NCI-H774 (cell line): ENCODE measurements at places on chromosomes 3 and 15.

GRCh38 chr3:186613637-186614265 lies 891 bp downstream of the AHSG start:
- no peak for DNase-seq

DNA sequence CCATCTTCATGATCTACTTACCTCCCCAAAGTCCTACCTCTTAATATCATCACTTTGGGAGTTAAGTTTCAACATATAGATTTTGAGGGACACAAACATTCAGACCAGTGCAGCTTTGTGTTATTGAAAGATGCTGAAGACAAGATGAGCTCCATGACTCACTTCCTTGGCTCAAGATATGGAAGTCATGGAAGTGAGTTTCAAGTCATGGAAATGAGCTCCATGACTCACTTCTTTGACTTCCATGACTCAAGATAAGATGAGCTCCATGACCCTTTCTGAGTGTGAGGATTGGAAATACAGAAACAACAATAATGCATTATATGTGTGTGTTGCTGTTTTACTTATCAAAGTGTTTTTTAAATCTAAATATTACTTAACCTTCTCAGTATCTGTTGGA lies 170.2 kb upstream of the TPRG1 start:
- DNase-seq, result no peak

GRCh38 chr15:66928101-66928500 lies 137.3 kb upstream of the SMAD3 start:
- no peak for DNase-seq

GRCh38 chr3:147462856-147463255 lies 53.7 kb downstream of the ZIC1 start:
- DNase-seq, result no peak

DNA sequence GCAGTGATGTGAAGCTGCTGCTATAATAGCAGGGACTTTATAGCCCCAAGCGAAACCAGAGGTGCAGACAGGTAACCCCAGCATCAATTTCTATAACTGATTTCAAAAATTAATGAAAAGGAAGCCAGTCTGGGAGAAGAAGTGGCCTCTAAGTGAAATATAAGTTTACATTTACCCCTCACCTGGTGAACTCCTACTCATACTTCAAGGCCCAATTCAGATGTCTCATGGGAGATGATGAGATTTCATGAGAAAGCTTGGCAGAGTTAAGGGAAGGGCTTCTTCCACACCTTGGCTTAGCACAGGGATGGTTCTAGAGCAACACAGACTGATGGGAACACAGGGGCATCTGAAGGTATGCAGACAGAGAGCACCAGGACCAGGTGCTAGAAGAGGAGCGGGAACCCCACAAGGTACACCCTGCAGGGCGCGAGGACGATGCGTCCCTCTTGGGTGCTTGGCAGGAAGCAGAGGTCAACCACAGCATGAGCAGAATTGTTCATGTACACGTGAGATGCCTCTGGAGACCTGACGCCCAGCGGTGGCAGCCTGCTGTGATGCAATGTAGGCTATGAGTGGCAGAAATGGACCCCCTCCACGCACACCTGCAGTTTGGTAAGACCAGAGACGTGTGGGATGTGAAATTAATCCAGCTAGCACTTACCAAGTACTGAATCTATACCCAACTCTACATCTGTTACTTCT lies 102.9 kb downstream of the SRGAP3 start:
- DNase-seq, result no peak

GRCh38 chr3:127678611-127679533 lies 6.1 kb downstream of the ABTB1 start:
- no peak for DNase-seq

GRCh38 chr15:63226966-63227401 lies 37.6 kb downstream of the RAB8B start:
- no peak for DNase-seq

- DNase-seq, result no peak
Measured at GRCh38 chr3:118970819-118971218, 63.8 kb downstream of the IGSF11 start.

GRCh38 chr3:23114432-23114831 lies 88.7 kb upstream of the UBE2E2 start:
- DNase-seq, result no peak

GRCh38 chr3:5006755-5007202 lies 27.5 kb downstream of the BHLHE40 start:
- DNase-seq, result no peak

- DNase-seq, result peak; percentile 46
Measured at GRCh38 chr3:117997201-117998049, 1037.2 kb downstream of the IGSF11 start.

- no peak for DNase-seq
Measured at GRCh38 chr3:125594125-125594524, 1.2 kb downstream of the OSBPL11 start.

GRCh38 chr3:53818221-53819162 lies 27.7 kb downstream of the CHDH start:
- DNase-seq, result no peak

GRCh38 chr3:53346922-53347260 lies 452 bp downstream of the DCP1A start:
- no peak for DNase-seq

- no peak for DNase-seq
Measured at GRCh38 chr3:52126500-52126899, 27.7 kb downstream of the POC1A start.

DNA sequence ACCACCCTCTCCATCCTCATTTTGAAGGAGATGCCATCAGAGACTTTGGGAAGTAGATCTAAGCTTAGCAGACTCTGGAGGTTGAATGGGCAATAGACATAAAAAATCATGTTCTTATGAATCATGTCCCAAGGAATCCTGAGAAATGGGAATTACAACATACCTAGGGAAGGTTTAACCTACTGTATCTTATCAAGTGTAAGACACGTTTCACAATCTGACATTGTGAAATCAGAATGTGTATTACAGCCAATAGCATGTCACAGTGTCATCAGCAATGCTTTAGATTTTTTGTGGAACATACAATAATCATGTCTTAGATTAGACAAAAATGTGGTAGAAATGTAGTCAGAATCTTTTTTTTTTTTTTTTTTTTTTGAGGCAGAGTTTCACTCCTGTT lies 332.4 kb upstream of the TLE3 start:
- DNase-seq, result no peak

GRCh38 chr15:53126144-53126543 lies 336.0 kb upstream of the ONECUT1 start:
- no peak for DNase-seq

DNA sequence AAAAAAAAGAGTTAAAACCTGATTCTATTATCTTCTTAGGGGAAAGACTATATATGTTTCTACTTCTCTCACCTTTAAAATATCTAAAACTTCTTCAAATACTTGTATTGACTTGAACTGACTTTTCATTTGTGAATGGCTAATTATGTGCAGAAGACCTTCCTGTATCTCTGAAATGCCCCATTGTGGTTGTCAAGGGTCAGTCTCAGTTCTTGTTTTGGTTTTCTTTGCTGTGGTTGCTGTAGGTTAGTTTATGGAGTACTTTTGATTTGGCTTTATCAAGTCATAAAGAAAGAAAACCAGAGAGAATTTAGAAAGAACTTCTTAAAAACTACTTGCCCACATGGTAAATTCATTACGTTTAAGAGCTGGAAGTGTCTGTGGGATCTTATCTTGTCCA lies 345.3 kb upstream of the POU1F1 start:
- no peak for DNase-seq

GRCh38 chr3:131636266-131636775 lies 133.6 kb upstream of the MRPL3 start:
- DNase-seq, result no peak

GRCh38 chr15:71364117-71364584 lies 248.9 kb downstream of the THSD4 start:
- no peak for DNase-seq

GRCh38 chr15:67082007-67082536 lies 16.7 kb downstream of the SMAD3 start:
- DNase-seq, result no peak

DNA sequence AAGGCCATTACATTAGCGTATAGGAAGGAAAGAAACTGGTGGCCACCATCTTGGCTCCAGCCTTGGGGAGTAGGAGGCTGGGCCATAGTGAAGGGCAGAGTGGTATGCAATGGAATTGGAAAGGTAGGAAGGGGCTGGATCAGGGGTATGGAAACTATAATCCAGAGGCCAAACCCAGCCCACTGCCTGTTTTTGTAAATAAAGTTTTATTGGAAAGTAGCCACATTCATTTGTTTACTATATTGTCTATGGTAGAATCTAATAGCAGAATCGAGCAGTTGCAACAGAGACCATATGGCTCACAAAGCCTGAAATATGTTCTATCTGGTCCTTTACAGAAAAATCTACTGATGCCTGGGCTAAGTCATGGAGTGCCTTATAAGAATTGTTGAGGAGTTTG lies 14.1 kb upstream of the SH3BP5 start:
- no peak for DNase-seq

DNA sequence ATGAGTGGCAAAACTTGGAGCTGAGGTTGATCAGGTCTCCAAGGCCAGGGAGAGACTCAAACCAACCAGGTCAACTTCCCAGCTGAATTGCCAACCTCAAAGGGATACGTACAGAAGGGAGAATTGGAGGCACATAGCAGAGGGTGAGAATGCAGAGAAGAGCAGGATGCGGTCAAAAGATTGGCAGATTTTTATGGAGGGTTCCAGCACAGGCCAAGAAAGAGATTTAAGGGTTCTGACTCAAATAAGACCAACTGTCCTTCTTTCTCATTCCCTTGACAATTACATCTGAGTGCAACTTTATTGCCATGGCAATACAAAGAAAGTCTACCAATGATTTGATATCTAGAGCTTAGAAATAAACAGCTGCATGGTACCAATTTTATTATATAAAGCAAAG lies 33.2 kb downstream of the SCG5 start:
- DNase-seq, result no peak

DNA sequence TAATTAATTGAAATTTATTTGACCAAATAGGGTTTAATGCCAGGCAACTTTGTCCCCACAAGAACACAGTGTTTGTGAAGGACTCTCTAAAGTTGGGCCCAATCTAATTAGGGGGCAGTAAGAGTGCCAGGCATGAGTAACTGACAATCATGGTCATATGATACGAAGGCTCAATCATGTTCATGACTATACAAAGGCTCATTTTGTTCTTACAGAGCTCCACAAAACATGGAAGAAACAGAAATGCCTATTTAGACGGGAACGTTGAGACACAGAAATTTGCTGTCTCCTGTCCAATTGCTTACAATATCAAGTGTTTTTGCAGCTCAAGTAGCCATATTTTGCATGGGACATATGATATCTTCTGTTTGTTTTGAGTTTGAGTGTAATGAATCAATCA lies 391.1 kb downstream of the SI start:
- DNase-seq, result no peak

DNA sequence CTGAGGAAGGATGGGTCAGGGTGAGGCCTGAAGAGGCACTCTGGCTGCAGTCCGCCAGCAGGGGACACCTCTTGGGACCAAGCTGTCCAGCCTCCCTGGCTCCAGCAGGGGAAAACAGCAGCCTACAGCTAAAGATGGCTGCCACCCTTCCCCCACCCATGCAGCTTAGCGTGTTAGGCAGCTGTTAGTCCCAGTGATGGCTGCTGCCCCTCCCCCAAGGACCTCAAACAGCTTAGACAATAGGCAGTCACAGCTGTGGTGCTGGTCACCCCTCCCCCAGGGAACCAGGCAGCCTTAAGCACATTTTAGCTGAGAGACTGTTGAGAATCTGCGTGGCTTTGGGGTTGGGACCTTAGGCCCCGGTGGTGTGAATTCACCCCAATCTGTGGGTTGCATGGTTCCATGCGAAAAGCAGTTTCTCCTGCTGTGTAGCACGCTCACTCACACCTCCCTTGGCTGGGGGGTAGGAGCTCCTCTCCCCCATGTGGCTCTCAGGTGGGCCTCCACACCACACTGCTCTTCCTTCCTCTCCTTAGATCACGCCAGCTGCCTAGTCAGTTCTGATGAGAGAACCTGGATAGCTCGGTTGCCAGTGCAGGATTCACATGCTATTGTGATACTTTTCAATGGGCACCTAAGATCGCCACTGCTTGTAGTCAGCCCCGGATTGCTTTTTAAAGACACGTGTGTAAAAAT lies 140.5 kb upstream of the CADPS start:
- peak; percentile 1 for DNase-seq

DNA sequence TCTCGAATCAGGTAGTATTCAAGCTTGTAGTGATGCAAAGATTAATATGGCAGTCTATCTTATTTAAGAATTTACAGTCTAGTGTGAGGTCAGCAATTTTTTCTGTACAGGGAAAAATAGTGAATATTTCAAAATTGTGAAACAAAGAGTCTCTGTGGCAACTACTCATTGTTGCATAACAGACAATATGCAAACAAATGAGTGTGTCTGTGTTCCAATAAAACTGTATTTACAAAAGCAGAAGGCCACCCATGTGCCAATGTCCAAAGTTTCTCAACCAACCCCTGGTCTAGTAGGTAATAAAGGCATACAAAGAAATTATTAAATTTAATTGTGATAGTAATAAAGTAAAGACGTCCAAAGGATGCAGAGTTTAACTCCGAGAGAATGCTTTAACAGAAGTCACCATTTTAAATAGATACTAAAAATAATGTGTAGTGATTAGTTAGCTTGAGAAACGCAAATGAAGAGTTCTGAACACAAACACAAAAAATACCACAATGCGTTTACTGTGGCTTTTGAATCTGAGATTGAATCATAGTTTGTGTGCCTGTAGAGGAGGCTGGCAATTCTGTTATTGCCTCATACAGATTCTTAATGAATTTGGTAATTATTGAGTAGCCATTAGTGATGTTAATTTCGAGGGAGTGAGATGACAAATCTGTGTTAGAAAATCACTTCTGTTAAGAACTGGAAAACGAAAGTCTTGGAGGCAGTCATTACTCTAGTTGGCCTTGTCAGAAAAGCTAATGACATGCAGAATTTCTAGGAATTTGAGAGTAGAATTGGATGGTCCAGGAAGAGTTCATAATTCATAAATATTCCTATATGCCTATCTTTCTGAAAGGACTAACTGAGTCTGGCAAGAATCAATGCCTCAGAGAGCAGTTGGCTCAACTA lies 48.7 kb downstream of the CADM2 start:
- DNase-seq, result no peak

DNA sequence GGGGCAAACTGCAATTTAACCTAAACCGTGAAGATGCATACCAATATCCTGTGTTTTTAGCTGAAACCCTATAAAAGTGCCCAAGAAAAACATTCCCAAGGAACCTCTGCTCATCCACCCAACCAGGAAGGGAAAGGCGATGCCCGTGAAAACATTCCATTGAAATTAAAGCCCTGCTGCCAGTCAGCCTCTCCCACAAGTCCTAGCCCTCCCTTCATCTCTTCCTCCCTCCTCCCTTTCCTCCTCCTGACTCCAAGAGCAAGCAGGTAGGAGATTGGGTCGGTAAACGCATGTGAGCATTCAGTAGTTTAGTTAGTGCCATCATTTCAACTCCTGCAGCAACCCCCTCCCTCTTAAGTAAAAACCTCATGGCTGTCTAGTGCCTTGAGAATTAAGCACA lies 27.7 kb downstream of the HES1 start:
- DNase-seq, result no peak

DNA sequence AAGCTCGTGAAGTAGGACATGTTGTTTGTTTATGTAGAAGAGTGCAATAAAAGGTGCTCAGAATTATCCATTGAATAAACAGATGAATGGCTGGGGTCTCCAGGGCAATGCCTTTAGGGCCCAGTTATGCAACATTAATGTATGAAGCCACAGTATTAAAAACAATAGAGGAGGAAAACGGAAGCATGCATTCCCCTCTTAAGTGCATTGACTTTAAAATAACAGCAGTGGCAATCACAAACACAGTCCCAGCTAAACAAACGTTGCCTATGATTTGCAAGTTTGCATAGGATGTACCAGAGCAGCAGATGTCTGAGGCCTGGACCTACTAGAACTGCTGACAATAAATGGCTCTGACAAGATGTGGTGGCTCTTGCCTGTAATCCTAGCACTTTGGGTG lies 60.6 kb upstream of the GCNT3 start:
- peak; percentile 7 for DNase-seq

- DNase-seq, result peak; percentile 51
Measured at GRCh38 chr3:64533617-64534317, 154.0 kb downstream of the ADAMTS9 start.
